ENCODE measurements at places on chromosomes 6 and 20. TPM values are rescaled to one million over a fixed set of nuclear protein-coding genes. Genes with fewer than 3 reads are reported as not detected.
A peak's percentile ranks its signal among the peaks of the same experiment; 100 is the strongest.

The MCHR2 gene
- not detected for total RNA-seq

The SOBP gene
- not detected for total RNA-seq

The FKBP1C gene
- 0.41 TPM for total RNA-seq

DNA sequence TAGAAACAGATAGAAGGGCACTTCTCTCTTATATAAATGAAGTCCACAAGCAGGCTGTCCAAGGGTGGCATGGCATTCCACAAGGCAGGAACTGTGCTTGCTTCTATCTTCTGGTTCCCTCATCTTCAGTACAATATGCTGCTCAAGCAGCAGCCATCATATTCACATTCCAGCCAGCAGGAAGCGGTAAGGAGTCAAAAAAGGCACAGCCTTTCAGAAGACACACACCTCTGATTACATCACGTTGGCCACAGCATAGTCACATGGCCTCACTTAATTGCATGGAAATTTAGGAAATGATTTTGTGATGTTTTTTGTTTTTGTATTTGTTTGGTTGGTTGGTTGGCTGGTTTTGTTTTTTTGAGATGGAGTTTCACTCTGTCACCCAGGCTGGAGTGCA, 19.0 kb downstream of the REM1 start:
- DNase-seq, result peak; percentile 59

All from A172 (cell line).